ENCODE measurements at places on chromosomes 1 and 21.

GRCh38 chr1:52906135-52906603 is 15.4 kb downstream of the ECHDC2 start:
- no peak for DNase-seq

- no peak for DNase-seq
Measured at GRCh38 chr1:58264462-58264861, 282.1 kb downstream of the OMA1 start.

GRCh38 chr1:119075614-119076013 is 64.8 kb downstream of the WARS2 start:
- no peak for DNase-seq

DNA sequence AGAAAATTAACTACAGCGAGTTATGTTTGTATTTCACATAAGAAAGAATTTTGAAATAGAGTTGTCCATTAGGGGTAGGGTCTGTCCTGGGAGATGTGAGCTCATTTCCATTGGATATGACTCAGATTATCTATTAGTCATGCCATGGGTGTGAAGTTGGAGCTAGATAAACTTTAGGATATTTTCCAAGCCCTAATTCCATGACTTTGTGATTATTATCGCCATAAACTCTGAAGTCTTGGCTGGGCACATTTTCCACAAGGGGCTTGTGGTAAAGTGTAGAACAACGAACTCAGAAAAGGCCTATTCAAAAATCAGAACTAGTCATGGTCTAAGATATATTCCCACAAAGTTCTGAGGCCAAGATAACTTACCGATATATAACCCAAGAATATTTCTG is 396.6 kb downstream of the DPYD start:
- no peak for DNase-seq

- DNase-seq = no peak
Measured at GRCh38 chr1:149993764-149994163, 16.8 kb downstream of the OTUD7B start.

- no peak for DNase-seq
Measured at GRCh38 chr1:195970209-195970608, 638.0 kb downstream of the KCNT2 start.

DNA sequence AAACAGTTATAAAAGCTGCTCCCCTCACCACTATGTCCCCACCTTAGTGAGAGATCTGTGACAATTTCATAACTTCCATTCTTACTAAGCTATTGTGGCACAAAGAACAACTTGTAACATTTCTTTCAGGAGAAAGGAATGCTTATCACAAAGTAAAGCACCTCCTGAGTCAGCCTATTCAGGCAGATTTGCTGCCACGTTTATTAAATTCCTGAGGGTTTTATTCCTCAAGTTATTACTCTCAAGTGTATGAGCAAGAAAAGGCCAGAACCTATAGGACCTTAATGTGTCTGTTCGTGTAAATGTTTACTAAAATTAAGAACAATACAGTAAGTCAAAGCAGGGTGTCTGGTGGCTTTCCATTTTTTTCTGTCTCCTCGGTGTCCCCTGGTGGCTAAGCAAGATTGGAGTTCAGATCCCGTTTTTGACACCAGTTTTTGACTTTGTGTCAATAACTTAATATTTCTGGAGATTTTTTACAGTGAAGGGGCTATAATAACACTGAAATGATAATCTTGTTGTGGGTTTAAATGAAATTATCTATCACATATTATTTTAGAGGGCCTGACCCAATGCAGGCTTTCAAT is 1539.6 kb downstream of the BRINP3 start:
- no peak for DNase-seq

DNA sequence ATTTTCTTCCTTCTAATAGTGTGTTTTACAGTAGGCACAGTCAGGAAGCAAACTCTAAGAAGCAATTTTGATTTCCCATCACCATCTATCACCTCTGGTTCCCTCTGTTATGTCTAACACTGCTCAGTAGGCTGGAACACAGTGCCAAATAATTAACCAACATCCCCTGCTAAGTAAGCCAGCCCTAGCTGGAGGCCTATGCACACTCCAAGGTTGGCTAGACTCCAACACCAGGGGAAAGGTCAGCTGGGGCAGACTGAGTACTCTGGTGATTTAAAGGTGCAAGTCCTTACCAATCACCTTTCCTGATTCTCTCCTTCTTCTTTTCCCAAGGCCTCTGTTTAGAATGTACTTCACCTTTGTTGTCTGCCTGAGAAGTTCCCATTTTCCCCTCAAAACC is 46.5 kb upstream of the BEND5 start:
- no peak for DNase-seq

DNA sequence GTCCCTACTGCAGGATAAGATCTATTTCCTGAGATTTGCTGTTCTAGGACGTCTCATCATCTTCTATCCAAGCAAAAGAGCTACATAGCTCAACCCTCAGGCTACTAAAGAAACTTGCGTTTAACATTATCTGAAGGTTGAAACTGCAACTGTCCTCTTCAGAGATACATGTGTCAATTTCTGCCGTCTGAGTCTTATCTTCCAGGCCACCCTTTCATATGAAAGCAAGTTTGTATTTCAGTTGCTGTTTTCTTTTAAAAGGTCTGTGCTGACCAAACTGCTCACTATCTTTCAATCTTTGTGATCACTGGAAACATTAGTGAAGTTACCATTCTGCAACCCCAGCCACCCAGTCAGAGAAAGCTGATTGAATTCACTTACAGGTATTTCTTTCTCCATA is 108.6 kb upstream of the RAB3GAP2 start:
- no peak for DNase-seq

DNA sequence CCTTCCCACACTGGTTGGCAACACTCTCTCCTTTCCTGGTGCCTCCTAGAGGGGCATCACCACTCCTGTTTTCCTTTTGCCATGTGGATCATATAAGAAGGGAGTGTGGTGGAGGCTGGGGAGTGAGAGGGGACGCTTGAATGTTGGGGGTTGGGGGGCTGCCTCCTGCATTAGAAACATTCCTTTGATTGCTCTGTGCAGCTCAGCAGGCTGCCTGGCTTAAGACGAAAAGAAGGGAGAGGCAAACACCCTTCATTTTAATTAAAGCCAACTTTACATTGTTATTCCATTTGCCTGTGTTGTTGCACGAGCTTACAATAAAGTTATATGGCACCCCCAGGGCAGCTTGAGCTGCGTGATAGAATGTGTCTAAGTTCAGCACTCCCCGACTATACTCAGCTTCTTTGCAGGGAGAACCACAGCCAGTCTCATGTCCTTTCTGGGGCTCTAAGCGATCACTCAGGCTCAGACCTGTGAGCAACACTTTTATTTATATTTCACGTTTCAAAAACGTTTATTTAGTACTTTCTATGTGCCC is 57.4 kb downstream of the FOXD2 start:
- no peak for DNase-seq

DNA sequence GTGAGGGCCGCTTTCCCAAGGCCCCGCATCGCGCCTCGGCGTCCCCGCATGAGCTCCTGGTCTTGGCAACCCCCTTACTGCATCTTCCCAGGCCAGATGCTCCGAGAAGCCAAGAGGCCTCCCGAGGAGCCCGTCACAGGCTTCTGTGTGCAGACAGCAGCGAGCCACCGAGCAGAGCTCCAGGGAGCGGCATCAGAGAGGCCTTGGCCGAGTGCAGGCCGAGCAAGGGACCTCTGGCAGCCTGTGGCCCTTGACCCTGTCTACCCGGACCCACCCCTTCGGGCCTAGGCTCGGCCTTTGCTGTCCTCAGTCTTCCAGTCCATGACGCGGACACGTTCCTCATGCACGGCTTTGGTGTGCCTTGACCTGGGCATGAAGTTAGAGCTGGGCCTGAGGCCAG is 63.5 kb downstream of the MORN1 start:
- no peak for DNase-seq
